NCI-H2081 treated with DMSO at 0.1 percent for 48 hours (cell line): ENCODE measurements at places on chromosomes 5 and 9.

GRCh38 chr9:113673726-113674125, 202.4 kb upstream of the ZNF618 start:
- no peak for DNase-seq

DNA sequence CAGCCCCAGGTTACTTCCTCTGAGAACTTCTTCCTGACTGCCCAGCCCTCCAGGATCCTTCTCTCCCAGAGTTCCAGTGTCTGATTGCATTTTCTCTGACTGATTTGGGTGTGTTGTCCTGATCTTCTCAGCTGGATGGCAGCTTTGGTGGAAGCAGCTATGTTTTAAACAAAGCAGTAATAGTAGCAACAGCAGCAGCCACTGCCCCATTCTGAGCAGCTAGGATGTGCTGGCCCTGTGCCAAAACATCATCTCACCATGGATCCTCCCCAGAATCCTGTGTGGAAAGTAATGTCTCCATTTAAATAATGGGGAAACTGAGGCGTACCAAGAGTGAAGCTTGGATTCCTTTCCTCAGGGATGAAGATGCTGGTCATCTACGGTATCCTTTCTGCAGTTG, 46.4 kb upstream of the PSD2 start:
- no peak for DNase-seq

DNA sequence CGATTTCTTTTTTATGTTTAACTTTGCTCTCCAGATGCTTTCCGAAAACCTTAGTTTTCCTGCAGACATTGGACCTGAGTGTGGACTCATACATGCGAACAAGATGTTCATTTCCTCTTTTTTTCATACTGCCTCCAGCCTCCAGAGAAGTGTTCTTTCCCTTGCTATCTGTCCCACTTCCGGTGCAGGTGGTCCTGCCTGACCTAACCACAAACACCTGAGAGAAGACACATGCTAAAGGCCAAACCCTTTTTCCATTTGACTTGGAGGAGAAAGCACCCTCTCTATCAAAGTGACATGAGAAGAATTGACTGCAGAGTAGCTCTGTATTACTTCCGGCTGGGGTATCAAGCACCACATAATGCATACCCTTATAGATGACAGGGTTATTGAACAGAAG, 334.0 kb downstream of the ARHGEF28 start:
- DNase-seq, result no peak

- no peak for DNase-seq
These were observed 59.6 kb downstream of the NEURL1B start for GRCh38 chr5:172700365-172701290.

- no peak for DNase-seq
These were observed 103.5 kb downstream of the MAPKAP1 start for GRCh38 chr9:125603478-125604021.

DNA sequence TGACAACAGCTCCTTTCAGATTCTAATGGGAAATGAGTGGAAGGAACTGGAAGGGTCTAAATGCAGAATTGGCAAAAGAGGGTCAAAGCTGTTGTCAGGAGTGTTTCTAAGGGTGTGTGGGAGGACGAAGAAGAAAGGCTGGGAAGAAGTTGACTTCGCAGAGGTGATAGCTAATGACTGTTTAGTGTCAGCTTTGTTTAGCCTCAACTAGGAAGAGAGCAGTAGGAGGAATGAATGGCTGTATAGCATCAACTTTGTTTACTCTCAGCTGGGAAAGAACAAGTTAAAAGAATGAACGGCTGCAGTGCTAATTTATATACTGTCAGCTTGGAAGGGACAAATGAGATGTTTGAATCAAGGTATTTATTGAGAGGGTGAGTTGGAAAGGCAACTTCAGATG, 5.9 kb upstream of the LIX1 start:
- no peak for DNase-seq

DNA sequence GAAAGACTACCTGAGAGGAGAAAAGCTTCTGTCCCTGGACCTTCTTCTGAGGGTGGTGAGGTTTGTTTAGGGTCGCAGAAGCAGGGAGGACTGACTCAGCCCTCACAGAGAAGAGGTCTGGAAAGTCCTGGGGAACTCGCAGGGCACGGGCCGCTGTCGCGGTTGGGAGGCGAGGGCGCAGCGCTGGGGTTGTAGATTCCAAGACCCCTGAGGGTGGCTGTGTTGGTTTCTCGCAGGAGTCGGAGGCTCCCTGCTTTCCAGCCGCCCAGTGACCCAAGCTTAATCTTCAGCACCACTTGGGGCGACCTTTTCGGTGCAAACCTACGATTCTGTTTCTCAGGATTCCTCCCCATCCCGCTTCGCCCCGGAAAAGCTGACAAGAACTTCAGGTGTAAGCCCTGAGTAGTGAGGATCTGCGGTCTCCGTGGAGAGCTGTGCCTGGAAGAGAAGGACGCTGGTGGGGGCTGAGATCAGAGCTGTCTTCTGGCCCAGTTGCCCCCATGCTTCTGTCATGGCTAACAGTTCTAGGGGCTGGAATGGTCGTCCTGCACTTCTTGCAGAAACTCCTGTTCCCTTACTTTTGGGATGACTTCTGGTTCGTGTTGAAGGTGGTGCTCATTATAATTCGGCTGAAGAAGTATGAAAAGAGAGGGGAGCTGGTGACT, 482 bp downstream of the SLC27A6 start:
- DNase-seq, result no peak

GRCh38 chr9:73095425-73095824, 56.2 kb upstream of the ANXA1 start:
- no peak for DNase-seq

- DNase-seq, result no peak
These were observed 750 bp downstream of the DNM1 start for GRCh38 chr9:128203707-128204551.

GRCh38 chr5:15367489-15367888, 132.5 kb upstream of the FBXL7 start:
- no peak for DNase-seq

DNA sequence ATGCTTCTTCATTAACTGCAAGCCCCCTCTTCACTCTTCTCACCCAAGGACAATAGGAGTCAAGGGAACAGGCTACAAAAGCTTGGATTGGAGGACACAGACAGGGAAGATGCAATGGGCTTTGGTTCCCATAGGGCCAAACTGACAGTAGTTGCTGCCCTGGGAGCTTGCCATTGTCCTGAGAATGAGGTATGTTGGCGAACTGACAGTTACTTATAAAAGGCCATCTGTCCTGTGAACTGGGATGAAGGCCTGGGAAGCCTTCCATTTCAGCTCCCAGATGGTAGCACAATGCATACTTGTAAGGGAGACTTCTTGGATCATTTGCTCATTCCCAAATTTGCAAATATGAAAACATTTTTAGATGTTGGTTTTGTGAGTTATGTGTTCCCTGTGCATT, 88.9 kb downstream of the SNCAIP start:
- DNase-seq, result no peak

- no peak for DNase-seq
These were observed 55.7 kb upstream of the MAP3K1 start for GRCh38 chr5:56759521-56760216.

GRCh38 chr5:102295534-102296177, 428 bp downstream of the SLCO4C1 start:
- DNase-seq, result no peak

GRCh38 chr9:131575946-131576853, 30.9 kb downstream of the PRRT1B start:
- no peak for DNase-seq

- no peak for DNase-seq
These were observed 72.1 kb downstream of the C7 start for GRCh38 chr5:40981420-40981819.

- no peak for DNase-seq
These were observed 56.1 kb downstream of the MEF2C start for GRCh38 chr5:88826646-88827585.
